T-cell (primary cell): ENCODE measurements at places on chromosomes 12 and 14.

GRCh38 chr14:70601162-70601561 is 707 bp upstream of the MED6 start:
- DNase-seq: no peak

GRCh38 chr14:21059842-21060613 is 2.4 kb downstream of the RNASE8 start:
- DNase-seq: no peak

DNA sequence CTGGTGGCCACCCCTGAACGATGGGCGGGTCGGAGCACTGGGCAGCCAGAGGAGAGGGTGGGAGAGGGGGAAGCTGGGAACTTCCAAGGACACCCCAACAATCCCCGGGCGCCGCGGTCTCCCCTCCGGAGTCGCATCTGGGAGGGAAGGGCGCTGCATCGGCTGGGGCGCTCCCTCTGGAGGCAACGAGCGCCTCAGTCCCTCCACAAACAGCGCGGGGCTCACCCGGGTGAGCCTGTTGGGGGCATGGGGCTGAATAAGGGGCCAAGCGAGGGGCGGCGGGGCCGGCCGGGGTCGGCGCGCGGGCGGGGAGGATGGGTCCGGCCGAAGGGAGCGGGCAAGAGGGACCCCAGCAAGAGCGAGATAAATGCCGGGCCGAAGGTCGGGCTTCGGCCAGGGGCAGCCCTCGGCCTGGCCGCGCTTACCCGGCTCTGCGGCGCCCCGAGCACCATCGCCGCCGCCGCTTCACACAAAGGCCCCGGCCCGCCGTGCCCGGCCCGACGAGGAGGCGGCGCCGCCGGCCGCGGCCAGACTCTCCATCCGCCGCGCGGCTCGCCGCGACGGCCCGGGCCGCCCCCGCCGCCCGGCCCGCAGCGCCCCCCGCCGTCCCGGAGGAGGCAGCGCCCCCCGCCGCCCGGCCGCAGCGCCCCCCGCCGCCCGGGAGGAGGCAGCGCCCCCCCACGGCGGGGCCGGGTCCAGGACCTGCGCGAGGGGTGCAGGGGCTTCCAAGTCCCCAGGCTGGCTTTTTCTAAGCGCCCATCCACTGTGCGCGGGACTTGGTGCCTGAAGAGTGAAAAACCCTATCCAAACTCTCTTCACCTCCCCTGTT is at the start of gene ZBTB39:
Gene ZBTB39, minus strand, starts transcription at position 567 of the 829 bp plus-strand sequence. CDS start 1,629 bp downstream, outside the sequence.
- DNase-seq: peak; percentile 16

- DNase-seq: no peak
These were observed 70.4 kb downstream of the TMEM116 start for GRCh38 chr12:111942557-111942956.

DNA sequence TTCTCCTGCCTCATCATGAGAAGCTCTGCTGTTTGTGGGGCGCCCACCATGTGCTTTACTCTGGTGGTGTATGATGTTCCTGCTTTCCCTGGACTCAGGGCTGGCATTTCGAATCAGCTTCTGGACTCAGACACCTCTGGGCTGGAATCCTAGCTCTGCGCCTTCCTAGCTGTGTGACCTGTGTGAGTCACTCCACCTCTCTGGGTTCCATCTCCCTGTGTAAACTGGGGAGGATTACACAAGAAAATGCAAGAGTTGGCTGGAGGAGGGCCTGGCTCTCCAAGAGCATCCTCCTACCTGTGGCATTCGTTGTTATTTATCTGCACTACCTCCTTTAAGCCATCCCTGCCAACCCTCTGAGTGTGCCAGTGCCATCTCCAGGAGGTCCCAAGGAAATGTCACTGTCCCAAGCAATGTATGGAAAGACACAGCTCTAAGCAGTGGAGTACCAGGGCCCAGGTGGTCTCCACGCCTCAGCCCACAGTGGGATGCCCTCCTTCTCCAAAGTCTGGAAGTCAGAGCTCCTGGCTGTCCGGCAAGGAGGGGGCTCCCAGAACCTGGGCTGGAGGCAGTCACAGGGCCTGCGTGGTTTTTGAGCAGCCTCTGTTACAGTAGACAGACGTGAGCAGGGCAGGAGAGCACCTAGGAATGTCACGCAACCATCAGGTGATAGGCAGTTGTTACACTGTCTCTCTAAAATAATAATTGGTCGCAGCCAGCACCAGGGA is 7.3 kb upstream of the TNFAIP2 start:
- DNase-seq: no peak

GRCh38 chr12:76621582-76622024 is 62.0 kb upstream of the OSBPL8 start:
- DNase-seq: peak; percentile 56

- peak; percentile 10 for DNase-seq
These were observed 14.0 kb downstream of the SMCO2 start for GRCh38 chr12:27460471-27460978.

DNA sequence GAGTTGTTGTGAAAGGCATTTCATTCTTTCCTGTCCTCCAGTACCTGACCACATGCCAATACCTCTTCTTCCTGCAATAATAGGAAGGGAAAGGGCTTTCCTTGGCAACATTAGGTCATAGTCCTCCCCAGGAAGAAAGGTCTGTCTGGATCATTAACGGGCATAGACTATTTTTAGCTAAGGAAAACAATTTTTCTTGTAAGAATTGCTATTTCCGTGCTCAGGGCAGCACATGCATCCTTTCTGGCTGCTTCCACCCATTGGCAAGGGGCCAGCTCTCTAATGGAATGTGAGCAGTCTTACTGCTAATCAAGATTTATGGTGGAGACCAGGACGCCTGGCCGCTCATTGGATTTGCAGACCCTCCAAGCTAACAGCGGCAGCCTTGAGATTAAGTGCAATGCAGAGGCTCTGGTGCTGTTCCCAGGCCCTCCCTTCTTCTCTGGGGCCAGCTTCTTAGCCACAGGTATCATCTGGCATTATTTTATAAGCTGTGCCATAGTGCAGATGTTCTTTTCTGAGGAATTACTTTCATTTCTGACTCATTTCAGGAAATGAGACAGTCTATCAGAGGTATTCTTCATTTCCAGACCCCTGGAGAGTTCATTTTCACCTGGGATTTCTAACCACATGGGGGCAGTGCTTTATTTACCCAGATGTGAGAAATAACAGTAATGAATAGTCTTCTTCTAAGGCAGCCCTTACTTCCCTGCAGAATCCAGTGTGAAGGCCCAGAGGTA is 52.9 kb downstream of the ANO6 start:
- no peak for DNase-seq

DNA sequence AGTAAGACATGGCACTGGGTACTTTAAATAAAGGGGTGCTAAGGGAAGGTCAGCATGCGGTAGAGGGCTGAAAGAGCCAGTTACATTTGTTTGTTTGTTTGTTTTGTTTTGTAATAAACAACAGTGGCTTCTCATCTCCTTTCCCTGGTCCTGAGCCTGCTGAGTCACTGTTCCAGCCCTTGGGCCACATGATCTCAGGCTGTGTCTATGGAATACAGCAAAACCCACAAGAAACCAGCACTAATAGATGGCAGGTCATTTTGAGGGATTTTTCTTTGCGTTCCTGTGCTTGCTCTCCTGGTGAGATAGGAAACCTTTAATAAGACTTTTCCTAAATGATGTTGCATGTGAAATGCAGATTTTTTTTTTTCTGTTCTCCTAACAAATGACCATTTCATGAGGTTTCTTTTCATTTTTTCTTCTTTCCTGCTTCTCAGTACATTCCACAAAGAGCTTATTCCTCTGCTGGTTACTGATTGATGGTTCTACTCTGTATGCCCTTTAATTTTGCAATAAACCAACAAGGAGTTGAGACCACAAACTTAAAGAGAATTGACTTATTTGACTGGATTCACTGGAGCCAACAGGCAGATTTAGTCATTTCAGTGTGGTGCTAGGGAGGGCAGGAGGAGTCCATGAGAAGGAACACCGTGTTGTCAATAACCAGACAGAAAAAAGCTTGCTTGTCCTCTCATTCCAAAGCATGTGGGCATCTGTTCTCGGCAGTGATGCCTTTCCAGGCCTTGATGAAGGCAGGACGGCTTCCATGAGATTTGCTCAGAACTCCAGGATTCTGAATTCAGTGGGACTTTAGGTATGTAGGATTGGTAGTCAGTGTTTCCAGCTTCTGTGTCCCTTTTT is 459.2 kb downstream of the RAD51B start:
- no peak for DNase-seq

GRCh38 chr14:30225176-30225575 is 297.5 kb upstream of the PRKD1 start:
- DNase-seq: no peak

DNA sequence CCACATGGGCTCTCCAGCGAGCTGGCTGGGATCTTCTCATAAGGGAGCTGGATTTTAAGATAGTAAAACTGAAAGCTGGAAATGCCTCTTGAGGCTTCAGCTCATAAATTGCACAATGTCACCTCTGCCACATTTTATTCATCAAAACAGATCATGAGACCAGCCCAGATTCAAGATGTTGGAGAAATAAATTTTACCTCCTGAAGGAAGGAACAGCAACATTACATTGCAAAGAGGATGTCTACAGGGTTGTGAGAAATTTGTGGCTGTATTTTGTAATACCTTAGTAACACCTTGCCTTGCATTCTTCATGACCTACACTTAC is 43.1 kb upstream of the KRR1 start:
- no peak for DNase-seq

DNA sequence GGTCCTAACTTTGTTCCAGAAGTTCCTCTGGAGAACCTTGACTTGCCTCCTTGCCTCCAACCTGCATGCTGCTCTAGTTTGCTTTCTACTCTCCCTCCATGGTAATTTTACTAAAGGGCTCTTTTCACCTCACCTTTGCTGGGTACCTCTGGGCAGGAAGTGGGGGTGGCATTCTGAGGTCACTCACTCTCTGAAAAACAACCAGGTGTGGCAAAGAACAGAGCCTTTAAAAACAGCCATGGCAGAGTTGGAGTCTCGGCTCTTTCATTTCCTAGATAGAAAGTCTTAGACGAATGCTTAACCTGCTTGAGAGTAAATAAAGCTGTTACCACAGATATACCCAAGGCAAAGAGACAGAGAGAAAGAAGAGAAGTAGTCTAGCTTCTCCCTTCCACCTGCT is 827.9 kb downstream of the BCL11B start:
- DNase-seq: peak; percentile 88

DNA sequence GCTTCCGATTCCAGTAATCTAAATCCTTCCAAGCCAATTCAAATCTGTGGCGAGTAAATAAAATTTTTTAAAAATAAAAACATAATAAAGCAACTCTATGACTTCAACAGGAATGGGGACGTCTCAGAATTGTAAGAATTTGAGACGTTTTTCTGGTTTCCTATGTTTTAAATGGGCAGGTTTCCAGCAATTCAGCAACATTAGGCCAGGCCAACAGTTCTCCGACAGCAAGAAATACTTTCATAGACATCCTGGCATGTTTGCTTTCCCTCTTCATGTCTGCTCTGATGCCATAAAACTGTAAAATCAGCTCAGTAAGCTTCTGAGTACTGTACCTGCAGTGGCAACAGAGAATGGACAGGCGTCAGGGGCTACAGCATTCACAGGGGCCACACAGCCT is 35.8 kb upstream of the DICER1 start:
- no peak for DNase-seq

DNA sequence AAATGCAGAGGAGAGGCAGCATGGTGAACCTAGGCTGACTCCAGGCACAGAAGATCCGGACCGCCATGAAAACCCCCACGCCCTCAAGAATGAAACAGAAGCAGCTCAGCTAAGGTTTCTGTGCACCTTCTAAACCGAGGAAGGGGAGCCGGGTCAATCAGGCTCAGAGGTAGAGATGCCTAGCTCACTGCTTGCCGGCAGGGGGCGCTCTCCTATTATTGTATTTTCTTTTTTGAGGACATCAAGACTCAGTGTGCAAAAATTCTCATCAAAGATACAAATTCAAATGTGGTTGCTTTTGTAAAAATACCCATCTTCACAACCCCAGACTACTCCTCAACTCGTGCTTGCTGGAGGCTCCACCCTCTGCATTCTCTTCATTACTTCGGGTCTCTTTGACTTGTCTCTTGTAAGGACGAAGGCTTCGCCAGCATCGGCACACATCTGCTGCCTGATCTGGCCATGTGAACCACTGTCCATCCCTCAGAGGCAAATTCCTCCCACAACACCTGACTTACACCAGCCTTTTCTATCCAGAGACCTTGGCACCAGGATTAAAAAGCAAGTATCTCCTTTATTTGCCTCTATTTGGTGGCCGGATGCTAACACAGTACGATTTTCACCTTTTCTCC is 33.4 kb upstream of the RNASE3 start:
- peak; percentile 65 for DNase-seq

DNA sequence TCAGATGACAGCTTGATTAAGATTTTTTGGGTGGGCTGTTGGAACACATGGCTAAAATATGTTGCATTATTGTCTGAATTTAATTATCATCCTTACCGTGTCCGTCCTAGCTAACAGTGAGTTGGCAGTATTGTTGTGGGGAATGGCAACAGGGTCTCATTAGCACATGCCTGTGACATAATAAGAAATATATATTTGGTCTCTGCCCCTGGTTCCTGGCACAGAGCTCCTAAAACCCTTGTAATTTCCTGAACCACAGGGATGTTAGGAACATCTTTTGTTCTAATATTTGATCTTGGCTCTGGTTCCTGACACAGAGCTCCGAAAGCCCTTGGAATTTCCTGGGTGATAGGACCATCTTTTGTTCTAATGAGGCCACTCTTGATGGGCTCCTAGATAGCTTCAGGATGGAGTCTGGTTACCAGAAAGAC is 76.0 kb downstream of the SYNE2 start:
- no peak for DNase-seq

DNA sequence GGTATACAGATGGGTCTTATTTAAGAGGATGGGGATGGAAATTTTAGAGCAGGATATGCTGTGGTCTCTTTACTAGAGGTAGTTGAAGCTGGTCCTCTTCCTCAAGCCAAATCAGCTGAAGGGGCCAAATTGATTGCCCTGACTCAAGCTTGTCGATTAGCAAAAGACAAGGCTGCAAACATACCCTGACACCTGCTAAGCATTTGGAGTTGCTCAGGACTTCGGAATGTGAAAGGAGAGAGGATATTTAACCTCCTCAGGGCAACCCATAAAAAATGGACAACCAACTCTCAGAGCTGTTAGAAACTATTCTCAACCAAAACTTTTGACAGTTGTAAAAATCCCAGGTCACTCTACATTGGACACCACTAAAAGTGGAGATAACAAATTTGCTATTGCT is 15.6 kb downstream of the PTGDR start:
- DNase-seq: no peak

GRCh38 chr12:70069221-70070105 is 173.8 kb upstream of the CNOT2 start:
- DNase-seq: no peak

DNA sequence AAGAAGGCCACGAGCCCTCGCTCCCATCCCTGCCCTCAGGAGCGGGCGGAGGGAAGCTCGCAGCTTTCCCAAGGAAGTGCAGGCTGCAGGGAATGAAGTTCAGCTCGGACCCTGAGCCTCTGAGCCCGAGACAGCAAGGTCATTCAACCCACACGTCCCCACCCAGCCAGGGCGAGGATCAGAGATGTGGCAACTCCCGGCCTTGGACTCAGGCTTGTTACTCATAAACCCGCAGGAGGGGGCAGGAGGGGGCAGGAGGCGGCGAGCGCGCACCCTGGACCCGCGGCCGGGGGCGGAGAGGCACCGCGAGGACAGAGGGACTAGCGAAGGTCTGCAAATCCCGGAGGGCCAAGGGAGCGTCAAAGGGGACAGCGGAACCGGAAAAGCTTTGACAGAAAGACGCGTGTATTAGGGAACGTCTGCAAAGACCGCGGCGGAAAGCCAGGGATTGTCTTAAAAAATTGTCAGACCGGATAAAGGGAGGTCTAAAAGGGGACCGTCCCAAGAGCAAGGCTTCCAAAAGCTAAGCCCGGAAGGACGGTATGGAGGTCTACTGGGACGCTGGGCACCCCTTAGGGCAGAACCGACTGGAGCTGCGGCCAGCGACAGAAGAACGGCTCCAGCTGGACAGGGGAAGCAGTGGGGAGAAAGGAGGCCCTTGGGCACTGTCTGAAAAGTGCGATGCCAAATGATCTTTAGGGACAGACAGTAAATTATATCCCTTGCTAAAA is 611 bp upstream of the DCAF11 start:
- peak; percentile 88 for DNase-seq
